Cardiac ventricle fibroblast (primary cell): ENCODE measurements at places on chromosomes 13 and 19. TPM values are rescaled to one million over a fixed set of nuclear protein-coding genes. Genes with fewer than 3 reads are reported as not detected.

TMEM255B gene
- total RNA-seq: under 0.01 TPM in 1 of 2 replicates, not detected in the other

FXYD1 gene
- total RNA-seq: 1.3 and 14.8 TPM in 2 replicates

GTF2F1 gene
- total RNA-seq: 50.8 and 57.8 TPM in 2 replicates

WDR83 gene
- 9.0 and 9.4 TPM in 2 replicates for total RNA-seq

CRYL1 gene
- total RNA-seq: 16.3 and 17.9 TPM in 2 replicates

PGLYRP2 gene
- not detected in 2 replicates for total RNA-seq

SIGLEC5 gene
- not detected in 2 replicates for total RNA-seq

TTYH1 gene
- not detected in 2 replicates for total RNA-seq
